ENCODE measurements at places on chromosomes 1 and 21.
A peak's percentile ranks its signal among the peaks of the same experiment; 100 is the strongest.

GRCh38 chr1:61568460-61569302 lies 156.3 kb downstream of the TM2D1 start:
- DNase-seq, result no peak

DNA sequence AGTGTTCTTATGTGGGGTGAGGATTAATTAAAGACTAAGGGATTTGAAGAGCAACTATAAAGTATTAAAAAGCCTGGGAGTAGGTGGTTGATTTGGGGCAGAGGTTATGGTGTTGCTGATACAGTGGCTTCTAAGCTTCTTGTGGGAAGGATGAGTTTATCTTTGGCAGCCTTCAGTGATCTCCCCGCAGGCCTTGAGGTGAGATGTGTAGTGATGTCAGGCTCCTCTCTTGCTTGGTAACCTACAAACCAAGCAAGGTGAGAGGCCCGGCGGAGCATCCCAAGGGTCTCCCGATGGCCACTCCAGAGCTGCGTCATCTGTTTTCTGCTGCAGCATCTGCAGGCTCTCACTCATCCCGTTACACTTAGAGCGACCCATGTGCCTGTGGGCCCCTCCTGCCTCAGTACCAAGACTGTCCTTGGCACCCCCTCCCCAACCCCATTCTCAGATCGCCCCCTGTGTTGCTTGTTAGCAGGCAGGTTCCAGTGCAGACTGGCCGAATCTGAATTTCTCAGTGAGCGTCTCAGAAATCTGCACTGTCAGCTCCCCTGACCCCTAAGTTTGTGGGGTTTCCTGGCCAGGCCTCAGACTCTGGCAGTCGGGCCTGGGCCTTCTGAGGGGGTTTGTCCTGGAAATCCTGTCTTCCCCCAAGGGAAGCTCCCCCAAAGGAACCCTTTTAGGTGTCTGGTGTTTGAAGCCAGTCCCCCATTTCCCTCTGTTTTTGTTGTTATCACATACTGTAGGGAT lies 77.9 kb downstream of the GALNT2 start:
- no peak for DNase-seq

DNA sequence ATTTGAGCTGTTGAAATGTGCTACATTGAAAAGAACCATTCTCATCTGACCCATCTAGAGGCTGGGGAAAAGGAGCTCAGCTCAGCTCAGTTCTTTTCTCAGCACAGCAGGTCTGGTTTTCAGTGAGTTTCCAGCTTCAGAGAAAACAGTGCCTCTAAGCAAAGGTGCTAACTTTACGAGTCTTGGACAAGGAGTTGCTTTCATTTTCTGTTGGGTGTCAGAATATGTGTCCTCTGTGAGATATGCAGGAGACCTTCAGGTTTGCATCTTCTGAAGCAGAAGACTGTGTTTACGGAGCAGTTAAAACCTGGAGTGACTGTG lies 321.3 kb upstream of the USP24 start:
- DNase-seq, result no peak

- no peak for DNase-seq
These were observed 119.2 kb downstream of the PBX1 start for GRCh38 chr1:164678136-164678700.

GRCh38 chr1:1310476-1311053 lies 2.2 kb downstream of the PUSL1 start:
- no peak for DNase-seq

DNA sequence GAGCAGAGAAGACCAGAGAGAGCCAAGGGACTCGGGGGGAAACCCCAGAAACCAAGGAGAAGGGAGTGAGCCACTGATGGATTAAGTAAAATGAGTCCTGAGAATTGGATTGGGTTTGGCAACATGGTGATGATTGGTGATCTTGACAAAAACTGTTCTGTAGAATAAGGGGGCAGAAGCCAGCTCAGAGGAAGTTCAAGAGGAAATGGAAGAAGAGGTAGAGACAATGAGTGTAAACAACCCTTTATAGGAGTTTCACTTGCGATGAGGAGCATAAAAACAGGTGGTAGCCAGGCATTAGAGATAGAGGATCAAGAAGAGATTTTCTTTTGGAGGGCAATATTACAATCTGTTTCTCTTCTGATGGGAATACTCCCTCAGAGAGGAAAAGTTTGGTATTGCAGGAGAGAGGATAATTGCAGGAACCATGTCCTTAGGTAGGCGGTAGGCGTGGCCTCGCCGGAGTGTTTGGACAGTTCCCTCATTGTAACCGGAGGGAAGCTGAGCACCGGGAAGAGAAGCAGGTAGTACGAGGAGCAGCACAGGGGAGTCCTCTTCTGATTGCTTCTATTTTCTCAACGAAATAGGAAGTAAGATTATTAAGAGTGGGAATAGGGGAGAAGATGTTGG lies 68.4 kb upstream of the TENT5C start:
- no peak for DNase-seq

- peak; percentile 76 for DNase-seq
These were observed at the start of gene NUP210L for GRCh38 chr1:154154534-154155191. Gene NUP210L (minus strand): TSS chr1:154155073.

DNA sequence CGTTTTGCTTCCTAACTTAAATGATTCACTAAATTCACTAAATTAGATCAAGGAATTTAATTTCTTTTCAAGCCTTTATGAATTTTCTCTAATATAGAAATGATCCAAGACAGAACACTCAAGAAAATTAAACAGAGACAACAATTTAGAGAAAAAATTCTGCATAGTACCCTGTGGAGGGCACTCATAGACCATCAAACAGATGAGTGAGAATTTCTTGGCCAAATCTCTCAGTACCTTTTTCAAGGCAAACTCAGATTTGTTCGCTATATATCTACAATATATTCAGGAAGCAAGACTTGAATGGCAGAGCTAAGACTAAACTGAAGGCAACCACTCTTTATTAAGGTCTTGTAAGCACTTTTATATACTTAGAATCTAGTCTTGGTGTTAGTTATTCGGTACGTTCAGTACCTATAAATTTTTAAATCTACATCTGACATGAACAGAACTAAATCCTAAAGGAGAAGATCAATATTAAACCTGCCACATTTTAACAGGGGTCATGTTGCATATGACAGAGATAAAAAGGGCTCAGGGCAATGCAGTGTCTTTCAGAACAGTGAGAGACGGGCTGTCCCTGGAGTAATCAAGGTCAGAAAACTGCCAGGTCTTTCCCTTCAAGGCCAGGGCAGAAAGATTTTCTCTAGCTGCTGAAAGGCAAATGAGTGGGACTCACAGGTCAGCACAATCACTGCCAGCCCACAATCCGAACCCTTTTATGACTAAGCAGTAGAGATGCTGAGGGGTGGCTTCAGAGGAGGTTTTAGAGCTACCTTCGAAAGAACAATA lies 118.8 kb upstream of the TMPRSS15 start:
- peak; percentile 17 for DNase-seq

- DNase-seq, result no peak
These were observed 1195.7 kb downstream of the AMY1C start for GRCh38 chr1:104945406-104945805.

- no peak for DNase-seq
These were observed 14.1 kb upstream of the DPT start for GRCh38 chr1:168742994-168743650.

DNA sequence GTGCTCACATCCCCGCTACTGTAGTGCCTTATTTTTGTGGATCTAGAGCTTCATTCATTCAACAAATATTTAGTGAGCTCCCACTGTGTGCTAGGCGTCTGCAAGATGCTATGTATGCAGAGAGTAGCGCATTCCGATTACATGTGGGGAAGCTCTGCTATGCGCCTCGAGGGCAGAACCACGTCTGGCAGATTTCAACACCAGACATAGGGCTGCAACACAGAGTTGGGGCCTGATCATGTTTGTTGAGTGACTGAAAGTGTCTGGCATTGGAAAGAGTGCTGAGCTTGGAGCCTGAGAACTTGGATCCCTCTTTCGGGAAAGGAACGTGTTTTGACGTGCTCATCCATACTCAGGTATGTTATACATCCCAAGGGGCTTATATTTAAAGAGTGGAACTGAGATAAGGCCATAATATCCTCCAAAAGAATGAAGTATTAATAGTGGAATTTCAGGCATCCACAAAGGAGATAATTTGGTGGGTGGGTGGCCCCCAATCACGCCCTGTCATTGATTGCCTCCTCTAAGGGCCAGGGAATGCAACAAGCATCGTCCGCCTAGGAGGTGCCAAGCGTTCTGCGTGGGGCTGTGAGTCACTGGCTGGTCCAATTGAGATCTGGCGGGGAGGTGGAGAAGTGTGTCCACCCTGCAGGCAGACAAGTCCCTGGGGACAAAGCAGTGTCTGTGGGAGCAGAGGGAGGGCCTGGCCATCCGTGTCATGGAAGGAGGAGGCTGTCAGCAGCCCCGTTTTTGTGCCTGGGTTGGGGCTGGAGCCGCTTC lies 62.8 kb upstream of the ZBTB40 start:
- DNase-seq, result peak; percentile 90

DNA sequence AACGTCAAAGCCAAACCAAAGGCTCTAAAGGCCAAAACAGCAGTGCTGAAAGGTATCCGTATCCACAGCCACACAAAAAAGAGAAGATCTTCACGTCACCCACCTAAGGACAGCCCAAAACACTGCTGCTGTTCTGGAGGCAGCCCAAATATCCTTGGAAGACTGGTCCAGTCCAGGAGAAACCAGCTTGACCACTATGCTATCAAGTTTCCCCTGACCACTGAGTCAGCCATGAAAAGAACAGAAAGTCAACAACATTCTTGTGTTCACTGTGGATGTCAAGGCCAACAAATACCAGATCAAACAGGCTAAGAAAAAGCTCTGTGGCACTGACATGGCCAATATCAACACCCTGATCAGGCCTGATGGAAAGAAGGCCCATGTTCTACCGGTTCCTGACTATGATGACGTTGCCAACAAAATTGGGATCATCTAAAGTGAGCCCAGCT lies 32.1 kb downstream of the ARID4B start:
- DNase-seq, result peak; percentile 23

GRCh38 chr1:223785808-223786207 lies 59.9 kb downstream of the TP53BP2 start:
- no peak for DNase-seq

GRCh38 chr1:19232524-19232846 lies 18.8 kb downstream of the EMC1 start:
- DNase-seq, result no peak

- DNase-seq, result no peak
These were observed 13.2 kb upstream of the SEC16B start for GRCh38 chr1:177983077-177983476.

GRCh38 chr1:157390651-157391050 lies 161.7 kb downstream of the FCRL5 start:
- peak; percentile 93 for DNase-seq

GRCh38 chr1:145895471-145895870 lies 9.8 kb upstream of the ANKRD35 start:
- DNase-seq, result no peak

DNA sequence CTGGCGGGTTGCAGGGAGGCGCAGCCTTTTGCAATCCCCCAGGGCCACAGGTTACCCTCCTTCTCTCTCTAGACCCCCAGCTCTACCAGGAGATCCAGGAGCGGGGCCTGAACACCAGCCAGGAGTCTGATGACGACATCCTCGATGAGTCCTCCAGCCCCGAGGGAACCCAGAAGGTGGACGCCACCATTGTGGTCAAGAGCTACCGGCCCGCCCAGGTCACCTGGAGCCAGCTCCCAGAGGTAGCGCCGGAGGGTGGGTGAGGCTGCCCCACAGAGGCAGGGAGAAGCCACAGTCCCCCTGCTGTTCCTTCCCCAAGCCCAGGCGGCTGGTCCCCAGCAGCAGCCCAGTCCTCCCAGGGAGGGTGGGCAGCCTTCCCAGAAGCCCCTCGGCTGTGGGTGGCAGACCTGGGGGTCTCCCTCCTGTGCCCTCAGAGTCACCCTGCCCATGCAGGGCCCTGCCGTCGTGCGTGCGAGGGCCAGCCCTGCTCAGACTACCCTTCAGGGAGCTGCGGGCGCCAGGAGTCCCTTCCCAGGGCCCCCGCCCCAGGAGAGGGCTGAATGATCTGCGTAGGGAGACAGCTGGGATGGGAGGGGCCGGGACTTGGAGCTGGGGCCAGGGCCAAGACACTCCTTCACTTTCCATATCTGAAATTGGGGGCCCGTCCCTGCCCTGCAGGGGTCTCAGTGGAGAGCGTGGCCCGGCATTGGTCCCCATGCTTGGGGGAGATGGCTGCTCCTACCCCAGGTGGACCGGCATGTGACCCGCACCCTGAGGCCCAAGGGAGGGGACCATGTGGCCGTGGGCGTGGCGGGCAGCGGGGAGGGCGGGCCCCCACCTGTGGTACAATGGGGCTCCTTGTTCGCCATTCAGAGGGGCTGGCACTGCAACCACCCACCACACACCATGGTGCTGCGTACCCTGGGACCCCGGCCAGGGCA lies 12.9 kb downstream of the ARHGEF16 start:
- DNase-seq, result no peak

DNA sequence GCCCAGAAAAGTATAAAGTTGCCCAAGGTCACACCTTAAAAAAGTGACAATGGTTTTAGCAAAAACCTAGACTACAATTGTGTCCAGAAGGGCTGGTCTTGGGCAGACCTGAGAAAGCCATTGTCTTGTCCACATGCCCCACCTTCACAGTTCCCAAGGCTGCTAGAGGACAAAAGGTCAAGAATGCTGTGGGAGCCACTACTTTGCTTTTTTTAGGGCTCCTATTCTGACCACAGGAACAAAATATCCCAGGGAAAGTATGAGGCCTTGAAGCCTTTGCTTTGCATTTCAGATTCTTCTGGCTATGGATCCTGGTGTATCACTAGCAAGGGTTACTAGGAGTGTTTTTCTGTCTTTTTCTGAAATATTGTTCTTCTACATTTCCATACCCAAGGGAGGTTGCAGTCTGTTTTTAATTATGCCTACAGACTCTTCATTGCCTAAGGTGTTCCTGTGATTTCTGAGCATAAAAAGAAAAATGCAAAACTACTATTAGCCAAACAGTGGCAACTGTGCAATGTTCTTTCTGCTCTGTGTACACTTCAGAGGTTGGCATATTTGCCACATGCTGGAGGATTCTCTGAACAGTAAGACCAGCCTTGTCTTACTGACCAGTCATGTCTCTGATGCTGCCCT lies 10.7 kb downstream of the C1orf162 start:
- DNase-seq, result no peak

DNA sequence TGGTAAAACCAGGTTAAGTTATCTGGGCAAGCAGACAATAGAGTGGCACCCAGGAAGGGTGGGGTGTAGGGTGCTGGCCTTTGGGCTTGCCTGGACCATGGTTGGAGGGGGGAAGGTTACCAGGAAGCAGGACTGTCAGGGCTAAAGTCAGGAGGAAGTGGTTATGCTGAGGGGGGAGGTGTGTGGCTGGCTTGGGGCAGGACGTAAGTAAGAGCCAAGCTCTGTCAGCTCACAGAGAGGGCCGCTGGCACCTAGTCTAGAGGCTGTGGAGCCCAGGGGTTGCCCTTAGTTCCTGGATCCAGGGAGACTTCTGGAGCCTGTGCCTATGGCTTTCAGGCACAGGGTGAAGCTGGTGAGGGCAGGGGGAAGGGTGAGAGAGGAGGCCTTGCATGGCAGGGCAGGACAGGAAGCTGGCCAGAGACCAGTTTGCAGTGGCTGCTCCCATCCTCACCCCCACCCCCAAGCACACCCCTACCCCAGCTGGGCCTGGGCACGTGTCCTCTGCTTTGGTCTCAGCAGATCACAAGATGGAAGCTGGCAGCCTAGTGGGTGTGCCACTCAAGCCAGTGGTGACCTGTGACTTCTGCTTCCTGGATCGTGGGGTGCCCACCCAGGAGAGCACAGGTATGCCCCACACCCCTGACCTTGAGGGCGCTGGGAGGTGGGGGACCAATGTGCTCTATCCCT lies 20.5 kb upstream of the SMYD3 start:
- no peak for DNase-seq

- no peak for DNase-seq
These were observed 123.7 kb downstream of the NAV1 start for GRCh38 chr1:201662646-201663045.

GRCh38 chr1:57162607-57163261 lies 196.9 kb upstream of the C8B start:
- no peak for DNase-seq
